ENCODE measurements at places on chromosomes 3 and 15.

DNA sequence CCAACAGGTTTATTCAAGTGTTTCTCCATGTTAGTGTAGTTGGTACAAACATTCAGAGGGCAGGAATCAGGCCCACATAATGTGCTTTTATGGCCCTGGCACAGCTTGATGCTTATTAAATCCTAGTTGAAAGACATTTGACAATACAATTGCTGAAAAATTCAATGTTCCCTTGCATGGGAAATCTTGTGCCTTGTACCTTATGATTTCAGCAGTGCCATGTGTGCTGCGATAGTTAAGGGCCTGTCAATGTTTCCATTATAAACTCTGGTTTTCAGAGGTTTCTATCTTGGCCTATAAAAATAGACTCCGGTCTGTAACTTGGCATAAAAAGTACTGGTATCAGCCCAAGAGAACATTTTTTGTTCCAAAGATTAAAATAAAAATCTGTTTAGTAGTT lies 207.2 kb downstream of the TBC1D5 start:
- no peak for DNase-seq

DNA sequence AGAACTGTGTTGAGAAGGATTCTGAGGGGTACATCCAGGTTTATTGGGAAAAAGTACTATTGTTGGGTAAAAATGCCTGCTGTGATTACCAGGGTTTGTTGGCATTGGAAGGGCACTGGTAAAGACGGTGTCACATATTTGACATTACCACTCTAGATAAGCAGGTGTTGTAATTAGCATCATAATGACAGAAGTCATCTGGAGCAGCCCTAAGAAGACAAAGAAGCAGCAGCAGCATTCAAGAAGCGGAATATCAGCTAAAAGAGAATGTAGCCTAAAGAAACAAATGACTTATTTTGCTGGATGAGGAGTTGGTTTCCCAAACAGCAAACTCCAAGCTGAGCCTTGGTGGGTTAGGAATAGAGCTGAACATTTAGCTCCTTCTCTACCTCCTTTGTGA lies 30.5 kb upstream of the ZFAND6 start:
- no peak for DNase-seq

GRCh38 chr15:36005542-36005941 lies 459.6 kb upstream of the DPH6 start:
- no peak for DNase-seq

DNA sequence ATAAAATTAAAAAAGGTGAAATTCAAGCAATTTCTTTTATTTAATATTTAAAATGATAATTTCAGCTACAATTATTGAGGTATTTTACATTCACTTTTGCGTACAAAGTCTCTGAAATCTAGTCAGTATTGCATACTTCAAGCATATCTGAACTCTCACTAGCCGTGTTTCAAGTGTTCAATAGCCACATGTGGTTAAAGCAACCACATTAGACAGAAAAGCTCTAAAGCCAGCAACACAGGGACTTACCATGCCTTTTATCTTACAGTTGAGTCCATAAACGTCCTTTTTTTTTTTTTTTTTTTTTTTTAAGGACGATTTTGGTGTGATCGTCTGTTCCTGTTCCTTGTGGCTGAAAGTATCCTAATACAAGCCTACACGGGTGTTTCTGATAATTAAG lies 257.0 kb upstream of the RGMA start:
- no peak for DNase-seq

- peak; percentile 82 for DNase-seq
These were observed at the start of gene FYCO1 for GRCh38 chr3:45995236-45996192. TSS of gene FYCO1 (minus strand) at chr3:45995824. CDS start at chr3:45984910, 10,914 bp downstream.
